ENCODE measurements at places on chromosomes 12 and 14.

DNA sequence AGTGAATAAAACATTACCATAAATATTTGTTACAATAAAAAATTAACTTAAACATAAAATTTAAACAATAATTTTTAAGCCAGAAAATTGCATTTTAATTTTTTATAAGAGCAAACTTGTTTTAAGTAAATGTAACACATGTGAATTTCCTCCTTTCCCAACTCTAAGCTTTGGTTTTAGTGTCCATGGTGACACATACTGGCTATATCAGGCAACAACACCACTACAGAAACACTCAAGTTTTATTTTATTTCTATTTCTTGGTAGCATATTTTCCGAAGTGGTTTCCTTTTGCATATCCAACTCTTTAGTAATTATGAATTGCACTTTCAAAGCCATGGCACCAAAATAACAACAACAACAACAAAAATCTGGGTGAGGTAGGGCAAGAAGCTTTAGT is 2.2 kb downstream of the NELL2 start:
- DNase-seq = no peak

- no peak for DNase-seq
These were observed 6.4 kb upstream of the CLEC6A start for GRCh38 chr12:8449355-8449859.

DNA sequence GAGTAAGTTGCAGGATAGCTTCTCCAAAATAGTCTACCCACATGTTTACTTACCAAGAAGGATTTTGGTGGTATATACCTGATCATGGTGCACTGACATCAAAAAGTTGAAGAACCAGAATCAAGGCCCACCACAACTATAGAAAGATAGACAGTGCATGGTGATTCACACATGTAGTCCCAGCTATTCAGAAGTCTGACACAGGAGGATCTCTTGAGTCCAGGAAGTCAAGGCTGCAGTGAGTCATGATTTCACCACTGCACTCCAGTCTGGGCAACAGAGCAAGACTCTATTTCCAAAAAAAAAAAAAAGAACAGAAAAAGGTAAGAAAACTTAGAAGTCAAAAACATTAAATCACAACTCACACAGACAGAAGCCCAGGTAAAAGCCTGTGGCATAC is 422.2 kb upstream of the FOXG1 start:
- no peak for DNase-seq

DNA sequence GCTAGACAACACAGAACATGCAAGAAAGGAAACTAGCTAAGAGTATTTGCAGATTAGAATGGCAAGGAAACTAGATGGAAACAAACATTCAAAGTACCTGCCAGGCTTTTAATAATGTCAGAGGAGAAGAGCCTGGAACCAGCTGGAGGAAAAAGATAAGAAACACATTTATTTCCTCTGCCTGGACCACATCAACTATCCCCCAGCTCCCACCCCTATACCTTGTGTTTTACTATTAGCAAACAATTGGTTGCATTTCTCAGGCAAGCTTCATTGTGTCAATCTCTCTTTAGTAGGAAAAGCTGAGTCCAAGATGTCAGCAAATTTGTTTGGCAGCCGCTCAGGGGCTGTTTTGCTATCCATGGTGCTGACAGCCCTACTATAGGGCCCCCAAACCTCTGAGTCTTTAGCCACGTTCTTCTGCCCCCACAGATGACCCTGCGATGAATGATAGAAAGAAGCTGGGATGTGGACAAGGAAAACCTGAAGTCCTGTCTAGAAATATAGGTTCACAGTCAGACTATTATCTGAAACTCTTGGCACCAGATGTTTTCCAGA is 11.6 kb upstream of the SYNDIG1L start:
- DNase-seq = no peak

DNA sequence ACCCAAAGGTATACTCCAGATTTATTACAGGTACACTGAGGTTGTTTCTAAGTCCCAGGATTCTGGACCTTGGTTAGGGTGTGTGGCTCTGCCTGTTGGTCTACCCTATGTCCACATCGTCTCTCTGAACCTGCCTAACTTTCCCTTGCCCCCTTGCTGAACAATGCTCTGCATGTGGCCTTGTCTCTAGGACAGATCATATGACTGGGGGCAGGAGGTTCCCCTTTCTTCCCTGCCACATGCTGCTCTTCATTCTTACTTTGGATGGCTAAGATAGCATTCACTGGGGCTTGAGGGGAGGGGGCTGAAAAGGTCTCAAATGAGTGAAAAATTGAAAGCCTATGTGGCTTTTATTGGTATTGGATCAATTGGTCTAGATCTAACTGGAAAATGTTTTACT is 49.2 kb downstream of the MBIP start:
- no peak for DNase-seq

GRCh38 chr14:32224737-32225377 is 21.8 kb upstream of the RNU6-8 start:
- DNase-seq = no peak

- no peak for DNase-seq
These were observed 10.8 kb downstream of the ITPK1 start for GRCh38 chr14:93104961-93105360.

DNA sequence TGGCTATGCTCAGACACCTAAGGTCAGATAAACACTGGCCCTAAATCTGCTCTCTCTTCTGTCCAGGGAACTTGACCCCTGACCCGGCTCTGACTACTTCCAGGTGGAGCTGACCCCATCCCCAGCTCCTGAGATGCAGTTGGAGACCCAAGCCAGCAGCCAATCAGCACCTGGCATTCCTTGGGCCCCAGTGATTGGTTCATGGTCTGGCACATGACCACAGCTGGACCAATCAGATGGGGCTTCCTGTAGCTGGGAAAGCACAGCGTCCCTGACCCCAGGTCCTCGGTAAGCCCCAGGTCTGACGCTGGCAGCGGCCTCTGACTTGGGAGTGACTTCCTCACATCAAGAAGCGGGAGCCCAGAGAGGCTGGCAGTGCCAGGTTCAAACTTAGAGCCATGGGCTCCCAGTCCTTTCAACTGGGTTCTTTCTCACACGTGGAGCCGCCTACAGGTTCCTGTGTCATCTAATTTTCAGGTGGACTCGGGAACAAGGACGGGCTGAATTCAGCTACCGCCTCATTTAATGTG is 915.4 kb upstream of the TMEM132C start:
- no peak for DNase-seq

GRCh38 chr14:64968651-64969050 is 3.5 kb downstream of the RAB15 start:
- DNase-seq = no peak

- no peak for DNase-seq
These were observed 8.2 kb downstream of the ARHGAP5 start for GRCh38 chr14:32085182-32085844.

GRCh38 chr12:96196781-96197180 is 2.6 kb downstream of the ELK3 start:
- DNase-seq = no peak

GRCh38 chr14:24037658-24038037 is 14.2 kb upstream of the CARMIL3 start:
- DNase-seq = no peak

GRCh38 chr14:93299416-93299815 is 33.4 kb downstream of the BTBD7 start:
- DNase-seq = no peak

GRCh38 chr12:24749171-24749570 is 199.7 kb downstream of the BCAT1 start:
- DNase-seq = no peak

DNA sequence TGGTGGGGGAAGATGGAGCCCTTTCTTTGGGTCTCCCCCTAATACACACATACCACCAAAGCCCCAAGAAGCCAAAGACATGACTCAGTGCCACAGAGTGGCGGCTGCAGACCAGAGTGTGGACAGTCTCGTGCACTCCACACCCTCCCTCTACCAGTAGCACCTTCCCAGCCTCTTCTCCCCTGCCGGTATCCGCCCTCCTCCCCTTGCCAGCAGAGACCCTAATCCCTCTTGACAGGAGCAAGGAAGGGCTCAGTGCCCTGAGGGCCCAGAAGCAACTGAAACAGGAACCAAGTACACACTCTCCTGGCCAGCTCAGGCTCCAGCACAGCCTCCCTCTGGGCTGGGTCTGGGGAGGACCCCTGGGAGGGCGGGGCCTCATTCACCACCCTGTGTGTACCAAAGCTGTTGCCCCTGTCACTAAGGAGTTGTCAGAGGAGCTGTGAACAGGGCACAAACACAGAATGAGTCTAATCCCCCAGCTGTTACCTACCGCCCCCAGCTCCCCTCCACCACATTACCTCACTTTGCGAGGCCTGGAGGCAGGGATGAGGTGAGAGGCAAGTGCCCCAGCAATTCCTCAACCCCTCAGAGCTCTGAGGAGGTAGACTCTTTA is 8.2 kb downstream of the SPRYD3 start:
- DNase-seq = no peak

Data from activated CD8-positive, alpha-beta memory T cell treated with anti-CD3 and anti-CD28 coated beads for 48 hours (primary cell).